ENCODE measurements at places on chromosomes 1 and 21.

GRCh38 chr1:167714098-167714438 is 7.7 kb upstream of the MPZL1 start:
- no peak for DNase-seq

GRCh38 chr1:15952317-15953258 is 23.3 kb downstream of the ZBTB17 start:
- peak; percentile 98 for DNase-seq

GRCh38 chr1:111585447-111586086 is 34.0 kb upstream of the RAP1A start:
- DNase-seq: no peak

DNA sequence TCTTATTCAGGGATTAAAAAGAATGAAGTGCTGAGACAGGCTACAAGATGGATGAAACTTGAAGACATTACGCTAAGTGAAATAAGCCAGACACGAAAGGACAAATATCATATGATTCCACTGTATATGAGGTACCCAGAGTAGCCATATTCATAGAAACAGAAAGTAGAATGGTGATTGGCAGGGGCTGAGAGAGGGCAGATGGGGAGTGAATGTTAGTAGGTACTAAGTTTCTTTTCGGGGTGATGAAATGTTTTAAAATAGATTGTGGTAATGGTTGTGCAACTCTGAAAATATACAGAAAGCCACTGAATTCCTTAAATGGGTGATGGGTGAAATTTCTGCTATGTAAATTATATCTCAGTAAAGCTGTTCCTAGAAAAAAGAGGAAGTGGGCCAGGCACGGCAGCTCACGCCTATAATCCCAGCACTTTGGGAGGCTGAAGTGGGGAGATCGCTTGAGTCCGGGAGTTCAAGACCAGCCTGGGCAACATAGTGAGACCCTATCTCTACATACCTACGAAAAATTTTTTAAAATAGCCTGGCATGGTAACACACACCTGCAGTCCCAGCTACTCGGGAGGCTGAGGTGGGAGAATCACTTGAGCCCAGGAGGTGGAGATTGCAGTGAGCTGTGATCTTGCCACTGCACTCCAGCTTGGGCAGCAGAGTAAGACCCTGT is 15.9 kb downstream of the SLC27A3 start:
- DNase-seq: peak; percentile 90

DNA sequence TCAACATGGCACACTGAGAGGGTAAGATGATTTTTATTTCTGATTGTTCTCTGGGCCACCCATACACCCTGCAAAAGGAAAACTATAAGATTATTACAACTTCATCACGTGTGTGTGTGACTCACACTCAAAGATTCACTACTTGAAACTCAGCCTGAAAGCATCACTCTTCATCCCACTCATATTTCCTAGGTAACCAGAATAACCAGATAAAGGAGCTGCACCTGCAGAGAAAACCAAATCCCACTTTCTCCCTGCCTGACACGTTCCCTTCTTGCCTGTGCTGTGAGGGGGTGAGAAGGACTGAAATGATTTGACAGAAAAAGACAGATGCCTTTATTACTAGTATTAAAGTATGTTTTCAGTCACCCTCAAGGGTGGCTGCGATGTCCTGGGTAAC is 131.6 kb downstream of the TGFBR3 start:
- DNase-seq: peak; percentile 19

GRCh38 chr1:155126556-155127104 is 1.0 kb upstream of the EFNA1 start:
- DNase-seq: no peak

DNA sequence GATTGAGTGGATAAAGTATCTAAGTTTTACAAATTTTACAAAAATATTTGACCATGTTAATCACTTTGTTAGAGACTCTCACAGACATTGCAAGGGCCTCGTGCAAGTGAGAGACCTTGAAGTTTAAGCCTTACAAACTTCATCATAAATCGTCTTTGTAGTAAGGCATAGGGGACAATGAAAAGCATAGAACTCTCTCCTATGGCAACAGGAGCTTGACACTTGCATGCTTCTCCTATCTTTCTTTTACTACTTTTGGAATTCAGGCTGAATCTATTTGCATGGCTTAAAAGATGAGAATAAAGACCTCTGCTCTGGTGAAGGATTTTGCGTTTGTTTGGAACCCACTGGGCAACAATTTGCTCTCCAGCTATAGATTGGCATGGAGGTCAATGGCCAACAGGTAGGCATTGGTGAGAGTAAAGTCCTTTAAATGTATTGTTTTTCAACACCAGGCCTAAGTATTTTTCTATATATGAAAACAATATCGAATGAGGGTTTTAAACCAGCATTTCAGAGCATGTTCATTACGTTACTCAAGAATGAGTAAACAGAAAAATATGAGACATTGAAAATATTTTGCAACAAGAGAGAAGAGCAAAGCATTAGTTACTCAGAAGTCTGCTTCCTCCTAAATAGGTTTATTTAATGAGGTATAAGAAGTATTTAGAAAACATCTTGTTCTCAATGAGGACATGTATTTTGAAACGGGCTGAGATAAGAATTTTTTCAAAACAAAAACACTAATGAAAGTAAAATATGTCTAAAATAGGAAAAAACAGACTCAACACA is 192.2 kb downstream of the TGFB2 start:
- peak; percentile 77 for DNase-seq

DNA sequence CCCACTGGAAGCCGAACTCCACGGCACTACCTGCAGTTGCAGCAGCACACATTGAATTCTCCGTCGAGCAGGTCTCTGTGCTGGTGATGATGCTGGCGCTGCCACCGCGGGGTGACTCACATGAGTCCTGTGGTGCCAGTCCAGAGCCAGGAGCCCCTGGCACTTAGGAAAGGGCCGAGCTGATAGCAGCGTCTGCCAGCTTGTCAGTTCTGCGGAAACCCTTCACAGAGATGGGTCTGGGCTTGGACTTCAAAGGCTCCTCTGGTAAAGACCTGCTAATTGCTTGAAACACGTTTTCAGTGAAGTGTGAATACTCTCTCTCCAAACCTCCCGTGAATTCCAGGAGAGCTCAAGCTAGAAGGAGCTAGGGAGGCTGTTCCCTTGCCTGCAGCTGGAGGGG is 92.2 kb downstream of the GRIK3 start:
- DNase-seq: no peak

GRCh38 chr1:94798054-94798453 is 22.1 kb upstream of the SLC44A3 start:
- DNase-seq: no peak

DNA sequence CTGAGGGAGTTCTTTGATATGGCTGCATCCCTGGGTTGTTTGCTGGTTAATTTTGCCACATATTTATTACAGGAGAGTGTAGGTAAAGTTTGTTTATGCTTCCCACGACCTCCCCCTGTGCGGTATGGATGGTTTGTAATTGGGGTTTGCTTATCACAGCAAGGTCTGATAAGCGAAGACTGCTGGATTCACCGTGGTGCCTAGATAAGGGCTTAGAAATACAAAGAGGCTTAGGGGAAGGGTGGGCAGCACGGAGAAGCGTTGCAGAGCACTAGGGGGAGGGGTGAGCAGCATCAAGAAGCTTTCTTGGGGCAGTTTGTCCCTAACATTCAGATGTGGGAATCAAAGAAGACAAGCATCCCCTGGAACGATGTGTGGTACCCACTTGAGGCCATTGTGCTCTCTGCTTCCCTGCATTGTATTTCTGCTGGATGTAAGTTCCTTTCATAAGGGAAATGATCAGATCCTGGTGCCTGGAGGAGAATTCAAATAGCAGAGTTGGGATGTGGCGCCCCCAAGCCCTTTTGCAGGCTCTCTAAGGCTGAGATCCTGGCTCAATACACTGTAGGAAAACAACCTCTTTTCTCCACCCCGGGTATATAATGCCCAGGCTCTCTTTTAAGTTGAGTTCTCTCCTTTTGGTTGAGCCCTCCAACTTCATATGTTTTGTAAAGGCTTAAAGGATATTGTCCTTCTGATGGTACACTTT is 598.1 kb upstream of the ADGRL4 start:
- no peak for DNase-seq

DNA sequence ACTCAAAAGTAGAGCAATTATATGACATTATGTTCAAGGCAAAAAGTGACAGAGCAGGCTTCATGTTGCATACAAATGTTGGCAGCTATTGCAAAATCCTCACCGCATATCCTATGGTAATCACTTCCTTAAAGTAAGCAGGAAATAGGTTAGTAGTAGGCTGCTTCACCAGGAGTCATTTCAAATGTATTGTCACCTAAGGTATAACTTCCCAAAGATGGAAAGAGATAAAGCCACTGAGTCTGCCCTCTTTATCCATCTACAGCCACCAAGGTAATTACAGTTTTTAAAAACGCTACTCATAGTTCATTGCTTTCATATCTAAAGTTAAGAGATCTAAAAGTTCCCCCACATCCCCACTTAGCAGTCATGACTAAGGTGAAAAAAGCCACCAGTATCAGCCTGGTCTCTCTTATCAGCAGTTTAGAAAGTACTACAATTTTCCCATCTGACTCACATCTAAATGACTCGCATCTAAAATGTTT is 31.6 kb upstream of the UBE2U start:
- peak; percentile 52 for DNase-seq

GRCh38 chr1:197481101-197481500 is 213.0 kb downstream of the CRB1 start:
- DNase-seq: peak; percentile 20

GRCh38 chr1:160993544-160994193 is 27.3 kb downstream of the F11R start:
- DNase-seq: peak; percentile 72

DNA sequence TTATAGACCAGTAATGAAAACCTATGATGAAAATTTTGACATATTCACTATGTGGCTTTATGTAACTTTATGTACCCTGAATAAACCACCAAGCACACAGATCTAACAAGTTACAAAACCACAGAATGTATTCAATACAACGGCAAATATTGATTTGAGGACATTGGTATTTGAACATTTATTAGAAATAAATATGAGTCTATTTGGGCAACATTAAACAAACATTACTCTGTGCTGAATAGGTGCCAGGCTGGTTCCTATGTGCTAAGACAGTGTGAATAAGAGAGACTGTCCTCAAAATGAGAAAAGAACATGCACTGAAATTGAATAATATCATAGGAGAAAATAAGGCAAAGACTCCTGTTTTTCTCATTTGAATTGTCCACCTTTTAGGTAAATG is 1341.2 kb downstream of the PLA2G4A start:
- no peak for DNase-seq

GRCh38 chr1:247468481-247469140 is 10.7 kb upstream of the OR2B11 start:
- no peak for DNase-seq

DNA sequence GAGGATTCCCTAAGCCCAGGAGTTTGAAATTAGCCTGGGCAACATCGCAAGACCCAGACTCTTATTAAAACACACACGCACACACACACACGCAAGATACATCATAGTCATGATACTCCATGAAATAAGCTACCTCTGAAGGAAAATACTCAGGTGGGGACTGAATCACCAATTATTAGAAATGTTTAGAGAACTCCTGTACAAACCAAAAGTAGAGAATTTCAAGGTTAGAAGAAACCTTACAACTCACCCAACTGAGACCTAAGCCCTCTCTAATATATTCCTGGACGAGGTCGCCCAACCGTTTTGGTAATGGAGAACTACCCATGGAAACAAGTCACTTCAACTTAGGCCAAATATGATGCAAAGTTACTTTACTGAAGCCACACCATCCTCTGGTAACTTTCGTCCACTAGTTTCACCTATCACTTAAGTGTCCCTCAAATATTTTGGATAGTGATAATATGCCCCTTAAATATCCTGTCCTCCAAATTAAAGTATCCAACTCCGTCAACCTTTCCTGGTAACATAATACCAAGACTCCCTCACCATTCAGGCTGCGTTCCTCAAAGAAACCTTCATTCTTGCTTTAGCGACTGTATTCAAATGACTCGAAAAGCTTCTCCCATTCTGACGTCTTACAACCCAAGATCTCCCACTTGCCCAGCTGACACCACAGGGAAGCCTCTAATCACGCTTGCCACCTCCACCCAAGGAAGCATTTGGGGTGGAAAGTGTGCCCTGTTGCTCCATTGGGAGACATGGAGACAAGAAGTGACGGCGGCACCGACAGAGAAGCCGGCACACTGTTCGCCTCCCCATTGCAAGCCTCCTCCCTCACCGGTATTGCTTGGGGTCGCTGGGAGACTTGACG is 856 bp downstream of the NRDC start:
- DNase-seq: peak; percentile 43

DNA sequence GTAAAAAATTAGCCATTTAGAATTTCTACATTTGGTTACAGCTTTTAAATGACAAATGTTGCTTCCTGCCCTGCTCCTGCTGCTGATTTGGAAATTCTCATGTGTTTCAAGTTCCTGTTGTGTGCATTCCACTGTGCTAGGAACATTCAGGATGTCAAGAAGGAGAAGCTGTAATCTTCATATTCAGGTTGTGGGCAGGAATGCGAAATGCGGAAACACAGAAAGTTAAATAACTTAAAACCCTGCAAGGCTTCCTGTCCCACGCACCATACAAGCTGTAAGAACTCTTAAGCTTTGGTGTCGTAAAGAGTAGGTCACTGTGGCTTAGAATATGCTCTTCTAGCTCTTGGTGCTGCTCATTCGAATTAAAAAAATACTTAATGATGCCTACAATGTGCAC is 52.6 kb downstream of the S100B start:
- no peak for DNase-seq

DNA sequence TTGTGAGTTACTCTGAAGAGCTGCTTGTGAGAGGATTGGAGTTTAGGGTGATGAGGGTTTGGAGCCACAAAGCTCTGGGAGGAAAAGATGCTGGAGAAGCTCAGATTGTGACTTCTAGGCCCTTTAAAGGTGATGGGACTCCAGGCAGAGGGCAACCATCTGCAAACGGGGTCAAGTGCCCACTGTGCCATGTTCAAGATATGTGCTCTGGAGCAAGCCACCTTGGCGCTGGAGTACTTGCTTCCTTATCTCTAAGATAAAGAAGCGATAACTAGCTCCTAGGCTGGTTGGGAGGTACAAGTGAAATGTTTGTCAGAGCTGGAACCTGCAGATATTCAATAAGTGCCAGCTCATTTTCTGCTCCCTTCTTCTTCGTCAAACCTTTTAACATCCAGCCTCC is 14.3 kb upstream of the FOXE3 start:
- DNase-seq: no peak

DNA sequence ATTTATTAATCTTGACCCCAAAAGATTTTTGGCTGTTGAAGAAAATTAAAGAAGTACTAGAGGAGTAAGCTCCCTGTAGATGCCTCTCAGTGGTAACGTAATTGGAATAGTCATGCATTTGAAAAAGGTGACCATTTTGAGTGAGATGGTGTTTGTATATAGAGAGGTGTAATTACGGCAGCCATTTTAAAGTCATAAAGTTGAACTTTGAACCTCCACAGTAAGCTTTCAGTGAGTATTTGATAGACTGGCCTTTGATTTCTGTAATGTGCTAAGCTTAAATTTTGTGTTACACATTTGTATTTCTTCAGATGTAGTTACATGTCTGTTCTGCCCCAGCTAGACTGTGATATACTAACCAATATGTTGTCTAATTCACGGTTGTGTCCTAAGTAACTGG is 21.5 kb upstream of the TMCO2 start:
- DNase-seq: no peak

GRCh38 chr1:207519505-207520399 is 23.8 kb downstream of the CR1 start:
- no peak for DNase-seq

- no peak for DNase-seq
These were observed 543.5 kb downstream of the LMO4 start for GRCh38 chr1:87872189-87872588.
